ENCODE measurements at places on chromosomes 12 and 14.

DNA sequence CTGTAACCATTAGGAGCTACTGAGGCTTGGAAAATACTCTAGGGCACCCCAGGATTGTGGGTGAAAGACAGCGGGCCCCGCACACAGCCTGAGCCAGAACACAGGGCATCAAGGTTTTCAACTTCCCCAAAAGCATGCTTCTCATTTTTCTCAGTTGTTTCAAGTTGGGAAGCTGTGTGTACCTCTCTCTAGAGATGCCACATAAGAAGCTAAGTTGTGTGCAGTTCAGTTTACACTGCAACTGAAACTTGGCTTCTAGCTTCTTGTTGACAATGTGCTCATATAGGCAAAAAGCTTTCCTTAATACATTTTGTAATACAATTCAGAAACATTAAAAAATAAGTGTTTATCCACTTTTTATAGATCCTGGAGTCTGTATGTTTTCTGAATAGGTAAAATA, 88.1 kb upstream of the PTPRR start:
- DNase-seq, result no peak

- no peak for DNase-seq
These were observed 1072.8 kb upstream of the TMEM132C start for GRCh38 chr12:127194176-127194575.

- no peak for DNase-seq
These were observed 109.4 kb upstream of the ATF7IP start for GRCh38 chr12:14256121-14256520.

DNA sequence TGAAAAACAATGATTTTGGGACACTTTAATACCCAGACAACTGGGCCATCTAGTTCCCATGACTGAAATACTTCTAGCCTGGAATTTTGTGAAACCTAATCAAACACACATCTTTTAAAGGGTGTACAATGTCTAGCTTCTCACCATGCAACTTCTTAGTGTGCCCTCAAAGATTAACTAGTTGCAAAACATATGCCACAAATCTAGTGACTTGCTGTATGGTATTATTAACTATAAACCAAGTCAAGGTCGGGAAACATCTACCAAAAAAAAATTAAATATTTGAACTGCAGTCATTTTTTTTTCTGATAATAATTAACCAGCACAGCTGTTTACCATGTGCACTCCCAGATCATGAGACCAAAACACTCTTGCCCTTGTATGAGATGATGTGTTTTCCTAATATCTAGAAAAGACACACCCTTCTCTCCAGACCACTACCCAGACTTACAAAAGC, 171.8 kb upstream of the FOXN3 start:
- DNase-seq, result no peak

DNA sequence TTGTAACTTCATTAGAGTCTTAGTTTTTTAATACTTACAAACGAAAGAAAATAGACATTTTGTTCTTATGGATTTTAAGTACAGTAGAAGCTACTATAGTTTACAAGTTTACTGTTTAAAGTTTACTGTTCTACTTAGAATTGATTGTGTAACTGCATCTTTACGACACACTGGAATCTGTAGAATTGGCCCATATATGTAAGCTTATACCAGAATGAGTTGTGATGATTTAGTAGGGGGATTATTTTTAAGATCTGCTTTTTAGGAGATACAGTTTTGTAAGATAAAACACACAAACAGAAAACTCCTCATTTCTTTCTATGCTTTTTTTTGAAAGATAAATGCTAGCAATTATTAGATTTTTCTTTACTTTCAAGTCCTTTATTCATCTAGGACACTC, 30.2 kb upstream of the NAV3 start:
- no peak for DNase-seq

- no peak for DNase-seq
These were observed 101.4 kb downstream of the DUSP16 start for GRCh38 chr12:12460935-12461922.

Data from AG09319 (cell line).